ENCODE measurements at places on chromosomes 7 and 10.

DNA sequence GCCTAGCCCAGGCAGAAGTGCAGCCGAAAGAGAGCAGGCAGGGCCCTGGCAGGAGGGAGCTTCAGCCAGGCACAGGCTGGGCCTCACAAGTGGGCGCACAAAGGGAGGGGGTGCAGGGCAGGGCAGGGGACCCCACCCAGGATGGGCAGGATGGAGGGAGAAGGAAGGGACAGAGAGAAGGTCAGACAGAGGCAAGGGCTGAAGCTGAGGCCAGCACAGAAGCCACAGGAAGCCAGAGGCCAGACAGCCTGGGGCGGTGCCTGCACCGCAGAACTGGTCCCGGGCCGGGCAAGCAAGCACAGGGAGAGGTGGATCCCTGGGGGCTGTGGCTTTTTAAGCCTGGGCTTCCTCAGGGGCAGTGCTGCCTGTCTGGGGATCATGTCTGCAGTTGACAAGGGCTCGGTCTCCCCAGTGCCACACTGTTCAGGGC is 16.7 kb downstream of the NOS3 start:
- no peak for DNase-seq

- DNase-seq, result no peak
Measured at GRCh38 chr10:85596389-85596788, 770.2 kb downstream of the GRID1 start.

GRCh38 chr7:153414288-153414629 is 637.9 kb upstream of the DPP6 start:
- no peak for DNase-seq

DNA sequence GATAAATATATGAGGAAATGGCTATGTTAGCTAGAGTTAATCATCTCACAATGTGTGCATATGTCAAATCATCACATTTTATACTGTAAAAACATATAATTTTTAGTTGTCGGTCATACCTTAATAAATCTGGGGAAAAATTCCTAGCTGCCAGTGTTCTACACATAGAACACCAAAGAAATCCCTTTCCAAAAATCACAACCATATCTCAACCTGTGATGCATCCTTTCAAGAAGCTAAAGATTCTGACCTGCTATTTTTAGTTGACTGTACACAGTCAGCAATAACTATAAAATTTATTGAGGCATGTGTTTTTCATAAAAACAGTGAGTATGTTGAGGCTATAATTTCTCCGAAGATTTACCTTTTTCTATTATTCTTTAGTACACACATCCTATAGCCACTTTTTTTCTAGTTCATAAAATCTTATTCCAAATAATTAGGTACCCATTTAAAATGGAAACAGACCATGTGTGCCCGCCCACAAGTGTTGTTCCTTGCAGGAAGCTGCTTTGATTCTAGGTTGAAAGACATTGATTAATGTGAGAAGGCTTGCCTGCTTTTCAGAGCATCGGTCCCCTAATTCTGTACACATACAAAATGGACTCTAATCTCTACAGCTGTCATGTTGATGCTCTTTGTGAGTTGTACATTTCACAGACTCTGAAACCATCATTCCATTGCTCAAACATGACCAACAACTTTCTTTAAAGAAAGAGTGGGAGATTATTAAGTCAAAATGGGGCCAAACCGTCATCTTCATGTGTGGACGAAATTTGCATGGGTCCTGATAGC is 117.5 kb upstream of the LRRN3 start:
- no peak for DNase-seq

DNA sequence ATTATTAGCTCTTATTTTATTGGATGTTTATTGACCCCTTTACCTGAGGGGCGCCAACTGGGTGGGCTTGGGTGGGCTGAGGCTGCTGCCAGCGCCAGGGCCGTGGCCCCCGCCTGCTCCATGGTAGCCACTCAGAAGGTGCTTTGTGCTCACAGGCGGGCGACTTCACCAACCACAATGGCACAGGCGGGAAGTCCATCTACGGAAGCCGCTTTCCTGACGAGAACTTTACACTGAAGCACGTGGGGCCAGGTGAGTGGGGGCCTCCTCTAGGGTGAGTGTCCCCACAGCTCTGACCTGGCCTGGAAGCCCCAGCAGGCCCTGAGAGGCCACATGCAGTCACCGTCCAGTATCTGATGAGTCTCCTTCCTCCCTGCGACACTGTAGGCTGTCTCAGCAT is 4.1 kb downstream of the PPIF start:
- no peak for DNase-seq

- DNase-seq, result no peak
Measured at GRCh38 chr10:73856261-73856660, 18.1 kb downstream of the CAMK2G start.

DNA sequence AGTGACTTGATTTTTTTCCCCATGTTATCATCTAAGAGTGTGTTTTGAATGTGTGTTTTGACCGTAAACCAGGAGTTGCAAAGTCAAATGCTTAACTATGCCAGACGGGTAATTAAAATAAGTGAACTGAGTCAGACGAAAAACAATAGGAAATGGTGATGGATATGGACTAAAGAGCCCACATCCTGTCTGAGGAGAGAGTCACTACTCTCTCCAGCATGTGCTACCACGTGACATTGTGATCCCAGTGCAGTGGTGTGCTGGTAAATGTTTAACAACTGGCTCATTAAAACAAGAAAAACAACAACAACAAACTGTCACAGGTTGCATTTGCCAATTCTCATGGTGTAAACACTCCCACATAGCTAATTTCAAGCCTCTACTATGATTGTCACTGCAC is 164.3 kb downstream of the SUGCT start:
- DNase-seq, result no peak

DNA sequence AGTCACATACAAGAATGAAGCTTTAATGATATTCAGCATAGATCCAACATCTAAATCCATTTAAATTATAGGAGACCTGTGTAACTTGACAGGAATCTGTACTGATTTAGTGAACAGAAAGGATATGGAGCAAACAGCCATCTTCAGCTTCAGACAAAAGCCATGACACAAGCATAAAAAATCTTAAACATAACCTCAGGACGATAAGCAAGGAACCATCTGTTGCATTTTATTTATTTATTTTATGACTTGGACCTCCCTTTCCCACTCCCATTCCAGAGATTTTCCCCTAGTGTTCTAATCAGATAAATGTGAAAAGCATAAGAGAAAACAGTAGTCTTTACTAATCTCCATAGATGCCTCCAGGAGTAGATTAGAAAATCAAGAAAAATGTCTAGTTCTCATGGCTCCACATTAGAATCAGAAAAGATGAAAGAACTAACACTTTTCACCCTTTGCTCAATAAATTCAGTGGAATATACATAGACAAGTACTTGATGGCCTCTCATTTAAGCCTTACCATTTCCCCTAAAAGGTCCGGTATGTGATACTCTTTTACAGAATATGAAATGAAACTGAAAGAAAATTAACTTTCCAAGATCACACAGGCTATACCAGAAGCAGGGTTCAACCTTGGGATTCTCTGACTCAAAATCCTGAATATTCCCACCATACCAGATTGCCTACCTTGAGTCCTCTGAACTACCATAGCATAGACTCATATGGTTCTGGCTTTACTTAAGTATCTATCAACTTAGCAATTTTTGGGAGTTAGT is 15.2 kb downstream of the CACNA2D1 start:
- no peak for DNase-seq

DNA sequence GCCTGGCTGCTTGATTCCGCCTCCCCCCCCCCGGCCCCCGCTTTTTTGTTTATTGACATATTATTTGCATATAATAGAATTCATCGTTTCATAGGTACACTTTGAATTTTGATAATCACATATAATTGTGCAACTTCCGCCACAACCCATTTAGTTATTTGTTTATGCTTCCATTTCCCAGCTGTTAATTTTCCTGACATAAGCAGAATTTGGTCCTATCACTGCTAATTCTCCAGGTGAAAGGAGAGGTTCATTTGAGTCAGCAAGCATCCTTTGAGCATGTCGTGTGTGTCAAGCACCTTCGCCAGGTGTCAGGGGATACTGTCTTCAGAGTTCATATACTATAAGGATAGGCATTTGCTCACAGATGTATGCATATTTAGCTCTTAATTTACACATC is 102.2 kb downstream of the CELF2 start:
- no peak for DNase-seq

DNA sequence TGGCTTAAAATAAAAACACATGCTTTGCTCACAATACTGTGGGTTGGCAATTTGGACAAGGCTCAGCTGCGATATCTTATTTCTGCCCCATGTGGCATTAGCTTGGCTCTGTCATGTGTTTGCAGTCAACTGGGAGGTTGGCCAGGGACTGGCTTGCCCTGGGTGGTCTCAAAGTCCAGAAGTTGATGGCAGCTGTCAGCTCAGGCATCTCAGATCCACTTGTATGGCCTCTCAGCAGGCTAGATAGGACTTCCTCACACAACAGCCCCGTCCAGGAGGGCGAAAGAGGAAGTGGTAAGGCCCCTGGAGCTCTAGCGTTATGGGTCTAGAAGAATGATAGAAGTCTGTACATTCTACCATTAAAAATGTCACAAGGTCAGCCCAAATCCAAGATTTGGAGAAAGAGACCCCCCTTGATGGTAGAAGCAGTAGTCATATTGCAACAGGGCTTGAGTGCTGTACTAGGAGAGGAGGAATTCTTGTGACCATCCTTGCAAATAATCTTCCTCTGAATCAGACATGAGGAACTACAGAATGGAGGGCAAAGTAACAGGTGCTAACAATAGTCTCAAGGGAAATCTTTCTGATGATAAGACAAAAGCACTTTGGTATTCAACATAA is 166.2 kb downstream of the FAM107B start:
- no peak for DNase-seq

DNA sequence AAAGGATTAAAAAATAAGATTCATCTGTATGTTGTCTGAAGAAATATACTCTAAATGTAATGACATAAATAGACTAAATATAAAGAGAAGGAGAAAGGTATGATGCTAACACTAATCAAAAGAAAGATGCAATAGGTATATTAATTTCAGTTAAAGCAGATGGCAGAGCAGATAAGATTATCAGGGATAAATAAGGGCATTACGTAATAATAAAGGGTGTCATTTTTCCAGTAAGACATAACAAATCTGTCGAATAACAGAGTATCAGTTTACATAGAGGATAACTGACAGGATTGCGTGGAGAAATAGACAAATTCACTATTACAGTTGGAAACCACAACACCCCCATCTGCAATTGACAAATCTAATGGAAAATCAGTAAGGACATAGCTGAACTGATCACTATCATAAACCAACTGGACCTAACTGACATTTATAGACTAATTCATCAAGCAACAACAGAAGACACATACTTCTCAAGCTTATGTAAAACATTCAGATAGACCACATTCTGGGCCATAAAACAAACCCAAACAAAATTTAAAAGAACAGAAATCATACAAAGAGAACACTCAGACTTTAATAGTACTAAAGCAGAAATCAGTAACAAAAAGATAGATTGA is 384.1 kb upstream of the COBL start:
- no peak for DNase-seq

DNA sequence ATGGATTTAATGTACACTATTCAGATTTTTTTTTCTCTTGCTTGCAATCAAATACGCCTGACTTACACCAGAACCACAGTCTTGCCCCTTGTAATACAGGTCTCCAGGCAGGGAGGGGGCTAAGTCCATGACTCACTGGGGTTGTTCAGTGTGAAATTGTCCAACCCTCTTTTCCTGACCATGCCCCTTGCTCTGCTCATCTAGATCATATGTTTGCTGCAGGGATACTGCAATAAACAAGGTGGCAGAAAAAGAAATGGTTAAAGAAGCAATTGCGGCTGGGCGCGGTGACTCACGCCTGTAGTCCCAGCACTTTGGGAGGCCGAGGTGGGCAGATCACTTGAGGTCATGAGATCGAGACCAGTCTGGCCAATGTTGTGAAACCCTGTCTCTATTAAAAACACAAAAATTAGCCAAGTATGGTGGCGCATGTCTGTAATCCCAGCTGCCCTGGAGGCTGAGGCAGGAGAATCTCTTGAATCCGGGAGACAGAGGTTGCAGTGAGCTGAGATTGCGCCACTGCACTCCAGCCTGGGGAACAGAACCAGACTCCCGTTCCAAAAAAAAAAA is 85.5 kb downstream of the TMEM130 start:
- no peak for DNase-seq

GRCh38 chr10:77788496-77789010 is 138.0 kb downstream of the DLG5 start:
- DNase-seq, result no peak

DNA sequence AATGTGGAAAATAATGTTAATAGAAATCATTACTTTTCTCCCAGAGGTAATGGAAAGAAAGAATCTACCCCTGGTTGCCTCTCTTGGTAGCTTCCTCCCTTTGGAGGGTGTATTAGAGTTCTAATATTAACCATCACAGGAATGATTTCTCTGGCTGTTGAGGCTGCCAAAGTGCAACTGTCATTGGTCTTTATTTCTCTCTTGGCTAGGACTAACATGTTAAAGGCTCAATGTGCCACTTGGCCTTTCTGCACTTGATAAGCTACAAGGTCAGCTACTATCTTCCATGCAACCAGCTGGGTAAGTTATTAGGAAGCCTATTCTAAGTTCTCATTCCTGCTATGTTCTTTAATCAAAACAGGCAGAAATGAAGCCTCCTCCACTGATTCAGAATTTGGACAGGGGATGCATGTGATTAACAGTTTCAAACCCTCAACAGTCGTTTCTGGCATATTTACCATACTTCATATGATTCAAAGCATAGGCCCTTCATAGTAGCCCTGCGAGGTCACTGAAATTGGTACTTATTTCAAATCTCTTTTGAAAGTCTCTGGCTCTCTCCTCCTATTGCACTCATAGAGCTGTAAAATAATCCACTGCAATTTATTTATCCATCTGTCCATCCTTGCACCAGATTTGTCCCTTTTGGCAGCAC is 645.0 kb downstream of the SORCS1 start:
- DNase-seq, result no peak

- no peak for DNase-seq
Measured at GRCh38 chr10:68032113-68032512, 43.0 kb downstream of the HERC4 start.

- DNase-seq, result no peak
Measured at GRCh38 chr7:34886856-34887255, 150.4 kb downstream of the DPY19L1 start.
